ENCODE measurements at places on chromosomes 6 and 20.

DNA sequence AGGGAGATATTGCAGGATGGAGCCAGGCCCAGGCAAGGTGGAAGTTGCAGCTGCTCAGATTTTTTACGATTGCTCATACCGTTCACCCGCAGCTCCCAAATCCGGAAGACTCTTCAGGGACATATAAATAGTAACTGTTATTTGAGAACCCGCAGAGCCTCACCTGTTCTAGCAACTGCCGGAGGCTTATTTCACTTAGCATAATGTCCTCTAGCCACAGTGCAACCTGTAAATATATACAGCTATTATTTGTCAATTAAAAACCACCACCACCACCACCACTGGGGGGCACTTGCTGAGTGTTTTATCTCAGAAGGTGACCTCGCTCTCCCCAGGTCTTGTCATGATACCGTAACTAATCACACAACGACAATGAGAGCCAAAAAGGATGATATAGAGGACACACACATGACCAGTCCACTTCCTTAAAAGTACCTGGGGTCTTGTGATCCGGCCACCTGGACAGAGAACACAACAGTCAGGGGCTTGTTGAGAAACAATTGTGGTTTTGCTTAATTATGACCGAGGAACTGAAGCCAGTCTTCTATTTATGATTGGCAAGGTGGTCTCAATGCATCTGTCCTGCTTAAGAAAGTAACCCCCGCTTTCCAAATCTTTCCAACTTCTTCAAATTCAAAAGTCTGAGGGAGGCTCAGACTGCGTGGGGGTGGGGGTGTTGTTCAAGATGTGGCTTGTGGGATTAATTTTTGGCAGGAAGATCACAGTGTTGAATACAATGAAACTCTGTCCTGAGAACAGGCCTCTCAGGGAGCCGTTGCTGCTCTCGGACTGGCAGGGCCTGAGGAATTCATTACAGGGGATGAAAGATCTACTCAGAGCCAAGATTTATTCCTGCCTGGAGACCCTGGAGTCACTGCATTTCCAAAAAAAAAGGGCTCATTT lies 107.7 kb upstream of the PRND start:
- DNase-seq = no peak

GRCh38 chr20:24627926-24628325 lies 158.5 kb downstream of the SYNDIG1 start:
- DNase-seq = no peak

DNA sequence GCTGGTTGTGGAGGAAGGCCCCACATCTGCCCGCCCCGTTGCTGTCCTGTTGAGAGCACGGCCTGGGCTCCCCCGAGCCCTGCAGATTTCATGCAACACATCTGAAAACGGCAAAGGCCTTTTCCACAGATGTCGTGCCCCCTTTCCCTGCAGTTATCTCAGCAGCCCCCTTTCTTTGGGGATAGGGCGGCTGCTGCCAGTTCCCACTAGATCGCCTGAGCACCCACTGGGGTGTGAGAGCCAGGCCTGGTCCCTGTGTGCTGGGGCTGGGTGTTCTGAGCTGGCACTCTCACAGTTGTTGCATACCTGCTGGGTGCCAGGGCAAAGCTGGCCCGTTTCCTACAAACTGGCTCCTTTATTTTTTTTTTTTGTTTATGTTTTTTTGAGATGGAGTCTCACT lies 12.3 kb upstream of the MTG2 start:
- DNase-seq = no peak

- no peak for DNase-seq
Observed at GRCh38 chr20:19603376-19603750, 154.7 kb upstream of the RIN2 start.

DNA sequence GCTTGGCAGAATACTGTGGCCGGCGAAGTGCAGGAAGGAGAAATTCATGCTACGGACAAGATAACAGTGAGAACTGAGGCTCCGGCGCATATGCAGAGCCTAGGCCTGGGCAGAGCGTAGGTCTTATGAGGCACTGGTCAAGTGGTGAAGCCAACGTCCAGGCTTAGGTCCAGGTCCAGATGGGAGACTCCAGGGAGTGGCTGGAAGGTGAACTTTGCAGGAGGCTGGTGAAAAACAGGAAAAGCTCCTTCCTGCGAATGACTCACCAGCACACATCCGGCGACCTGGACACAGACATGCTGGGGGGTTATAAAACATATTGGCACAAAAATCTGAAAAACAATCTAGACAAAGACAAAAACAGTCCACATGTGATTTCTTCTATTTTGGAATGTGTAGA lies 15.4 kb downstream of the C6orf141 start:
- no peak for DNase-seq

DNA sequence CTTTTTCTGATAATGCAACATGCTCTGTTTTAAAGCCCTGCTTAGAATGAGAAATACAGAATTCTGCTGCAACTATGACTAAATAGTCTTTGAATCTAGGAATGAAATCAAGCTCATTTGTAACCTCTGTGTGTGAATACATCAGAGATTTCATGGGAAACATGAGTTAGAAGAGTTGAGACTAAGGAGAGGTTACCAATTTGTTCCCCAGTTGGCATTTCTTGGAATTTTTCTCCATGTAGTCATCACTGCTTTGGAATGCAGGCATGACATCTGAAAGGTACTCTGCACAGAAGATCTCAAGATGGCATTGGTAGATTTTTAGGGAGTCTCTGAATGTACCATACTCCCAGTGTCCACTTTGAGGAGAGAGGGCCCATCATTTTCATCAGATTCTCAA lies 237.2 kb downstream of the TFAP2A start:
- peak; percentile 33 for DNase-seq
